Kidney (tissue), 22 donors: ENCODE measurements at places on chromosomes 4 and X. TPM values are rescaled to one million over a fixed set of nuclear protein-coding genes. Genes with fewer than 3 reads are reported as not detected.

FAT1 gene
- total RNA-seq: 254 TPM

MAGEA11 gene
- total RNA-seq: not detected

CXorf49 gene
- total RNA-seq: not detected

GRCh38 chr4:87947381-87948160, 27.9 kb upstream of the SPP1 start:
- no peak for DNase-seq

GRCh38 chr4:107760281-107760947, 40.4 kb upstream of the PAPSS1 start:
- no peak for DNase-seq
